Effector memory CD4-positive, alpha-beta T cell (primary cell): ENCODE measurements at places on chromosomes 4 and X.

- H3K27me3 ChIP-seq = no peaks in the 10 kb centered on the region
- DNase-seq = no peak
- no peak overlapping the region for H3K4me3 ChIP-seq
- no peaks in the 10 kb centered on the region for H3K36me3 ChIP-seq
These were observed 165.9 kb downstream of the PDGFC start for GRCh38 chr4:156805696-156806095.

GRCh38 chrX:85309717-85310116 is 65.9 kb downstream of the ZNF711 start:
- no peaks in the 10 kb centered on the region for H3K27me3 ChIP-seq
- H3K27ac ChIP-seq = no peak overlapping the region
- no peak overlapping the region for H3K4me3 ChIP-seq
- DNase-seq = no peak

- H3K36me3 ChIP-seq = peaks cover 3% of the 10 kb centered on the region
- no peak for DNase-seq
- peaks cover 15% of the 10 kb centered on the region for H3K4me1 ChIP-seq
These were observed 479.3 kb downstream of the INPP4B start for GRCh38 chr4:142366769-142367181.

DNA sequence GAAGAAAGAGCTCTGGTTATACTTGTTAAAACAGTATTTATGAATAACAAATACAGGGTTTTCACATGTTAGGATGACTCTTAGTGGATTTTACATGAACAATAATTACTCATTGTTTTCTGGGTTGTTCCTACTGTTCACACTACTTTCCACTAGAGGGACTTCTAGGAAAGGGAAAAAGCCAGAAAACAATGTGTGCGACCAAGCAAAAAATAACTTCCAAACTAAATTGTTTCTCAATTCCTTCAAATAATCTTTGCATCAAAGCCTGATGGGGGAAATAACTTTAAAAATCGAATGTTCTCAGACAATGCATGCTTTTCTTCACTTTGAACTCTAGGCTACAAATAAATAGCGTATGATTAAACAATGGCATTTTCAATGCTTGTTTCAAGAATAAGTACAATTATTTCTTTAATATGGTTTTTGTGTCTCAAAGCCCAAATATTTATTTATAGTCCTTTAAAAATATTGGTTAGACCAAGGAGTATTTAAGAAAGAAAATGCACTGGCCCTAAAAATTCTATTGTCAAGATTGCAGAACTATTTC is 72.1 kb upstream of the ETNPPL start:
- no peaks in the 10 kb centered on the region for H3K4me1 ChIP-seq
- H3K27ac ChIP-seq = no peak overlapping the region
- no peak overlapping the region for H3K4me3 ChIP-seq
- H3K27me3 ChIP-seq = no peaks in the 10 kb centered on the region
- DNase-seq = no peak

GRCh38 chrX:134685668-134686067 is 27.4 kb upstream of the PLAC1 start:
- no peak overlapping the region for H3K27ac ChIP-seq
- H3K4me3 ChIP-seq = no peak overlapping the region
- H3K36me3 ChIP-seq = no peaks in the 10 kb centered on the region
- H3K27me3 ChIP-seq = no peaks in the 10 kb centered on the region
- H3K4me1 ChIP-seq = no peaks in the 10 kb centered on the region

DNA sequence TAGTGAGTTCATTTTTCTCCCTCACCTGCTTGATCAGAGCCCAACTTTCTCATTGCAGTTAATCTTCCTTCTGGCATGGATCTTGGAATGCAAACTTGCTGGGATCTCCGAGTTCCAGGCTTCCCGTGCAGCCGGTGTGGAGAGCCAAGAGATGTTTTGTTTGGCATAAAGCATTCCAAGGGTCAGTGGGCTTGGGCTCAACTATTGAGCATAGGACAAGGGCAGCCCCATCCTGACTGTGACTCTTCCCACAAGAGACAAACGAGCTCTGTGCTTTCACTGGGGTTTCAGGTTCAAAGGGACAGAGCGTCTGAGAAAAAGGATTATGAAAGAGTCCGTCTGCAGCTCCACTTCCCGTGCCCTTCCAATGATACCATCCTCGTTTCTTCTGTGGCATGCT is 10.5 kb downstream of the TLR7 start:
- H3K27ac ChIP-seq = no peak overlapping the region
- no peak for DNase-seq
- no peaks in the 10 kb centered on the region for H3K27me3 ChIP-seq
- H3K4me3 ChIP-seq = no peak overlapping the region
- no peaks in the 10 kb centered on the region for H3K36me3 ChIP-seq
- H3K4me1 ChIP-seq = no peaks in the 10 kb centered on the region

- H3K4me1 ChIP-seq = no peaks in the 10 kb centered on the region
These were observed 252.9 kb upstream of the KLF3 start for GRCh38 chr4:38411092-38411491.

DNA sequence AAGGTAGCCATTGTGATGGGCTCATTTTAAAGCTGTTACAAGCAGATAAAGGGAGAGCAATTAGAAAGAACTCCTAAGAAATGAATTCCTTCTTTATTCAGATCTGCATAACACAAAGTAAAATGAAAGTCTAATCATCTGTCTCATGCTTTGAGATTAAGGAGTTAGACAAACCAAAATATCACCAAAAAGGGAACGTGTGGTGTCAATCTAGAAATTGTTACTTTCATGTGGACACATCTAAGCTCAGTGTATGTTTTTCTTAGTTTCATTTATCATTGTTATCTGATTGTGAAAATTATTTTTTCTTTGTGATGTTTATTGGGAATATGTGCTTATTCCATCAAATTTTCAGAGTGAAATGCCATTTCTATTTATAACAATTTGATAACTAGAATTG is 80.3 kb downstream of the BANK1 start:
- no peaks in the 10 kb centered on the region for H3K4me1 ChIP-seq
- no peak overlapping the region for H3K4me3 ChIP-seq
- no peak overlapping the region for H3K27ac ChIP-seq
- H3K36me3 ChIP-seq = no peaks in the 10 kb centered on the region
- DNase-seq = no peak
- no peaks in the 10 kb centered on the region for H3K27me3 ChIP-seq

DNA sequence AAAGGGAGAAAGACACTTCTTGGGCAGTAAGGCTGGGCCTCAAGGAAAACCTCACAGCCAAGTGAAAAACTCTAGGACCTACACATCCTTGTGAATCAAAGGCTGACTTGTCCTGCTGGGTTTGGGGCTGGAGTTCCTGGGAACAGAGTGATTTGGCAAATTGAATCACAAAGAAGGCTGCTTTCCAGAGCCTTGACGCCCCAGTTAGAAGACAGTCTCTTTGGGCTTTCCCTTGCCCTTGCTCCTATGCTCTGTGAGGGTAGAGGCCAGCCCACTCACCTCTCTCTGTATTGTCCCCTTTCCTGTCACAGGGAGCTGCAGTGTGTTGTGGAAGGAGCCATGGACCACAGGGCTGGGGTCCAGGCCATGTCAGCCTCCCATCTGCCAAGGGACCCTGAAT is 9.6 kb downstream of the AMER1 start:
- no peak overlapping the region for H3K27ac ChIP-seq
- H3K4me3 ChIP-seq = no peak overlapping the region
- no peaks in the 10 kb centered on the region for H3K27me3 ChIP-seq

GRCh38 chr4:159979351-159979750 is 876.5 kb downstream of the RAPGEF2 start:
- H3K4me3 ChIP-seq = no peak overlapping the region
- DNase-seq = no peak
- H3K27ac ChIP-seq = no peak overlapping the region
- H3K36me3 ChIP-seq = no peaks in the 10 kb centered on the region
- H3K4me1 ChIP-seq = no peaks in the 10 kb centered on the region
- no peaks in the 10 kb centered on the region for H3K27me3 ChIP-seq

DNA sequence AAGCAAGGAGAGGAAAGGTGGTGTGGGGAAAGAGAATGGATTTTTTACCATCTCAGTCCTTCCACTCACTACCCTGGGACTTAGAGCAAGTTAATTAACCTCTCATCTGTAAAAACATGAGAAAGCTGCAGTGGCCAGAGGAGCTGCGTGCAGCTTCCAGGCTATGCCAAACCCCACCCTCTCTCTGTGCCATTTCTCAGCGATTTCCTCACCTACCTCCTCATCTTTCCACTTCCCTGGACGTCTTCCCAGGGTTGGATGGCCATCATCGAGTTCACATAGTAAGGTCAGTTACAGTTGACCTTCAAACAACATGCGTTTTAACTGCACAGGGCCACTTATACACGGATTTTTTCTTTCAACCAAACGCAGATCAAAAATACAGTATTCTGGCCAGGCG is 64.3 kb downstream of the SMIM20 start:
- H3K27ac ChIP-seq = no peak overlapping the region
- no peaks in the 10 kb centered on the region for H3K4me1 ChIP-seq
- H3K27me3 ChIP-seq = no peaks in the 10 kb centered on the region
- no peak for DNase-seq

DNA sequence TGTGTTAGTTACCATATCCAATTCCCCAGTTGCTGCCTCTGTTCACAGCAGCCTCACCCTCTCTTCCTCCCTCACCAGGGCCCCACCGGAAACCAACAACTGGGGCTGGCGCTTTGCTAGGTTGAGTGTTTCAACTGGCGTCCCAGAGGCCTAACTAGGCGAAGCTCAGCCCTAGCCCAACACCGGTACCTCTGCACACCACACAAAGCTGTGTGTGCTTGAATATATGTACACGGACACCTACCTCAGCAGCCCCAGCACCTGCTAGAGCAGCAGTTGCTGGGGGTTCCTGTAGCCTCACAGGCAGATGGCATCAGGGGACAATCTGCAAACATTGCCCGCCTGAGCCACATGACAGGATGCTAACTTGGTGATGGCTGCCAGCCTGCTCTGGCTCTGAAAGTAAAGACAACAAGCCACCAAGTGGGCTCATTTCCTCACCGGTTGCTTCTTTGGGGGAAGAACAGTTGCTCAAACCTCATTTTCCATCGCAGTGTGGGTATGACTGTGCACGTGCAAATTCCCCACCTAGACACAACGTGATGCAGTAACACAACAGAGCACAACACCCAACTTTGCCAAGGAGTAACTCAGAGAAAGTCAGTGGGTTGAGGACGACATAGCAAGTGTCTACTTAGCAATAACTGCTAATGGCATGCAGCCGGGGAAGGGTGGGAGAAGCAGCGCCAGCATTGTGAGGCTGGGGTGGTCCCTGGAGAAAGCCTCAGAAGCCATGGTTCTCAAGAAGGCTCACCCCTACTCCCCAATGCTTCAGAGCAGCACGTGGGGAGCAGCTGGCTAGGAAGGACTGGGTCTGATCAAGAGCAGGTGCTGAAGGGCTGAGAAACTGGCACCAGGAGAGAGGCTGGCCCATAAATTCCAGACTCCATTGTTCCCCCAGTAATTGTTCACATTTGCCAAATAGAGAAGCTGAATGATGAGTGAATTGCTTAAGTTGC is 139.5 kb downstream of the SH3KBP1 start:
- no peak overlapping the region for H3K4me3 ChIP-seq
- H3K27ac ChIP-seq = peak overlapping the region; percentile 89
- H3K4me1 ChIP-seq = peaks cover 70% of the 10 kb centered on the region
- H3K36me3 ChIP-seq = no peaks in the 10 kb centered on the region
- no peaks in the 10 kb centered on the region for H3K27me3 ChIP-seq

GRCh38 chr4:124903995-124904722 is 191.6 kb upstream of the ANKRD50 start:
- no peaks in the 10 kb centered on the region for H3K36me3 ChIP-seq
- H3K27ac ChIP-seq = no peak overlapping the region
- H3K4me1 ChIP-seq = no peaks in the 10 kb centered on the region
- no peak for DNase-seq
- no peak overlapping the region for H3K4me3 ChIP-seq
- no peaks in the 10 kb centered on the region for H3K27me3 ChIP-seq

GRCh38 chrX:23008431-23009099 is 8.8 kb downstream of the DDX53 start:
- no peaks in the 10 kb centered on the region for H3K27me3 ChIP-seq
- H3K4me1 ChIP-seq = no peaks in the 10 kb centered on the region
- no peak overlapping the region for H3K4me3 ChIP-seq
- H3K27ac ChIP-seq = no peak overlapping the region
- DNase-seq = no peak
- no peaks in the 10 kb centered on the region for H3K36me3 ChIP-seq

DNA sequence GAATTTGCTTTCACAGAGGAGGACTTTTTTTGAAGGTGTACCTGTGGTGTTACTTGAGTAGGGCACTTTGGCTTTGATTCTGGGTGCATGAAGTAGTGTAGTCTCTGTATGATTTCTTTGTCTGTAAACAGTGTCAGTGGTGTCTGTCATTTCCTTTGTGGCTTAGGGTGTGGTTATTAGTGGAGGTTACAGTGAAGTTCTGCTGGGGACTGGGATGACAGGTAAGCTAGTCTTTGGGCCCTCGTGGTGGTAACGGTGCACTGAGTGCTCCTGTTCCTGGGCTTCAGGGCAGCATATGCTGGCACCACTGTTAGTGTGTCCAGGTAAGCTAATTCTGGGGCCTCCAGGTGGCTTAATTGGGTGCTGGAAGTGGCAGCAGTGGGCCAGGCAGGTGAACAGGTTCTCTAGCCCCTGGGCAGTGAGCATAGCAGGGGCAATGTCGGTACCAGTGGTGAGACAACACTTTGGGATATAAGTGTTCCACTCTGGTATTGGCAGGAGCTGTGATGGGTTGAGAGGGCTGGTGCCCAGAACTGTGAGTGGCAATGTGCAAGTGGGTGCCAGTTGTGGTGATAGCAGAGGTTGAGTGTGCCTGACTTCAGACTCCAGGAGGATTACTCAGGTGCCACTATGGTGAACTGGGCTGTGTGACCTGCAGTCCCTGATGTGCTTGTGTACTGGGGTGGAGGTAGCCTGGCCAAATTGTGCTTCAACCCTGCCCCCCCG is 26.0 kb upstream of the VSIG1 start:
- peak overlapping the region; percentile 51 for H3K4me3 ChIP-seq
- peaks cover 36% of the 10 kb centered on the region for H3K4me1 ChIP-seq
- peak; percentile 37 for DNase-seq
- H3K27me3 ChIP-seq = no peaks in the 10 kb centered on the region
- no peaks in the 10 kb centered on the region for H3K36me3 ChIP-seq

- H3K27me3 ChIP-seq = no peaks in the 10 kb centered on the region
- H3K4me3 ChIP-seq = no peak overlapping the region
- no peaks in the 10 kb centered on the region for H3K36me3 ChIP-seq
- no peak for DNase-seq
These were observed 171.2 kb downstream of the LDB2 start for GRCh38 chr4:16727218-16727617.

DNA sequence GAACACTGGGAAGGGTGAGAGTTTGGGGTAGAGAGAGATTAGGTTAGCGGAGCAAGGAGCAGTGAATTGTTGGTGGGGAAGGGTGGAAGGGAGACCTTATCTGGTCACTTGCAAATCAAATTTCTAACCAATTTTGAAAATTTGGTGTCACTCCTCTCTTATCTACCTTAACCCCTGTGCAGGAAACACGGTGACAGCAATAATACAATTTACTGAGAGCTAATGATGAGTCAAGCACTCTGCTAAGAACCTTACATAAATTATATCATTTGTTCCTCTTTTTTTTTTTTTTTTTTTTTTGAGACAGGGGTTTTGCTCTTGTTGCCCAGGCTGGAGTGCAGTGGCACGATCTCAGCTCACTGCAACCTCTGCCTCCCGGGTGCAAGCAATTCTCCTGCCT is 116.4 kb downstream of the C4orf51 start:
- no peaks in the 10 kb centered on the region for H3K27me3 ChIP-seq
- DNase-seq = no peak
- H3K27ac ChIP-seq = no peak overlapping the region
- H3K4me3 ChIP-seq = no peak overlapping the region
- H3K4me1 ChIP-seq = no peaks in the 10 kb centered on the region

- peaks cover 26% of the 10 kb centered on the region for H3K36me3 ChIP-seq
- no peaks in the 10 kb centered on the region for H3K27me3 ChIP-seq
- peaks cover 53% of the 10 kb centered on the region for H3K4me1 ChIP-seq
- no peak overlapping the region for H3K27ac ChIP-seq
- no peak overlapping the region for H3K4me3 ChIP-seq
- DNase-seq = no peak
These were observed 91.1 kb downstream of the NFKB1 start for GRCh38 chr4:102592256-102592655.
